ENCODE measurements at places on chromosomes 7 and 10.

GRCh38 chr10:101646364-101646763, 48.6 kb downstream of the FBXW4 start:
- no peak for DNase-seq

DNA sequence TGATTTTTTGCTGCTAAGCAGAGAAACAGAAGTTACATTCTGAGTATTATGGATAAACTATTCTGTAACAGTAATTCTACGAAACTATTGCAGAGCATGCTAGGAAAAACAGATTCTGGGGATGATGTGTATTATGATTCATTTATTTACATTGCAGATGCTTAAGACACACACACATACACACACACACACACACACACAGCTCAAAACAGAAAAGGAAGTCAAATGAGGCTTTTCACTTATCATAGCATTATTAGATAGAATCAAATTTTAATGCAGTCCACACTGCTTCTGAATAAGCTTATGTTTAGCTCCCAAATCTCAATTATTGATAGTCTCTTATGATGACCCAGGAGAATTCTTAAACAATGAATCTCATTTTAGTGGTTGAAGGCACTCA, 307.2 kb downstream of the HGF start:
- DNase-seq = no peak

DNA sequence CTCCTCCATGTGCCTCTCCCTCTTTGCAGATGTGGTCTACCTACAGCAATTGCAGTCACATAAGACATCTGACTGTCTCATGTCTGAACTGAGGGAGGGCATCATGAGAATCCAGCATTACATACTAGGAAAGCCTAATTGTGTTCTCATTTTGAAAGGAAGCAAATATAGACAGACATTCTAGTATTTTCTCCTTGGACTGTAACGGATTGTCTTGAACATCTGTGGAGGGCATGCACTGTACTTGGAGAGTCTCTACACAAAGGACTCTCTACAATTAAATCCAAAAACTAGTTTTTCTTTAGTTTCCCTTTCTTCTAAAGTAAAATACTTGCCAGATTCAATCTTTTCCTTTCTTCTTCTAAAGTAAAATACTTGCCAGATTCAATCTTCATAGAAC, 34.7 kb upstream of the TRIL start:
- no peak for DNase-seq

GRCh38 chr7:81366546-81366945, 403.3 kb downstream of the HGF start:
- DNase-seq = no peak

DNA sequence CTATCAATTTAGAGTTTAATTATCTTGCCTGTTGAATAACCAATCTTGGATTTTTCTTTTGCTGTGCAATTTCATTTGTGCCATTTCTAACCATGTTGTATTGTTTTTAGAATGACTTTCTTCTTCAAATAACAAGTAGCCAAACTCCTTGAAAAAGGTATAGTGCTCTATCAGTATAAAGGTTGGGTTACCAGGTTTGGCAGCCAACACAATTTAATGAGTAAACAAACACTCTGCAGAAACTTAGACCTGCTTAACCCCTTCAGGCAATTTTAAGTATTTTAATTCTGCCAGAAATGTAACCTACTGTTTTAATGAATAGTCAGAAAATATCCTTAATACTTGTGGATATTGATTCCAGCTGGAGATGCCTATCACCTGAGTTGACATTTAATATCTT, 299.8 kb downstream of the ARL4A start:
- no peak for DNase-seq

DNA sequence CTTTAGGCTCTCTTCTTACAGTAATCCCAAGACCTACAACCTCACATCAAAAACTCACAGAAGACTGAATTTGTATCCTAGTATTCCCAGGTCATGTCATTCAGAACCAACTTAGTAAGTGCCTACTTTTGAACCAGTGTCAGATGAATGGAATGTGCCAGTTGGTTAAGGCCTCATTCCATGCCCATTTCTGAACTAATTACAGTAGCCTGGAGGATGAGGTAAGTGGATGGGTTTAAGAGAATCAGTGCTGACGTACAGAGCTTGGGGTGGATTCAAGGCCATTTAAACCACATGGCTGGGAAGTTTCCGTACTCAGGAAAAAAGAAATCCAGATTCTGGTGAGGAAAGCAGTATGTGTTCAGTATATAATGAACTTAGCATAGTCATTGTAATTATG, 21.9 kb upstream of the FOXP2 start:
- DNase-seq = no peak

GRCh38 chr7:47444376-47445098, 137.4 kb downstream of the TNS3 start:
- no peak for DNase-seq

DNA sequence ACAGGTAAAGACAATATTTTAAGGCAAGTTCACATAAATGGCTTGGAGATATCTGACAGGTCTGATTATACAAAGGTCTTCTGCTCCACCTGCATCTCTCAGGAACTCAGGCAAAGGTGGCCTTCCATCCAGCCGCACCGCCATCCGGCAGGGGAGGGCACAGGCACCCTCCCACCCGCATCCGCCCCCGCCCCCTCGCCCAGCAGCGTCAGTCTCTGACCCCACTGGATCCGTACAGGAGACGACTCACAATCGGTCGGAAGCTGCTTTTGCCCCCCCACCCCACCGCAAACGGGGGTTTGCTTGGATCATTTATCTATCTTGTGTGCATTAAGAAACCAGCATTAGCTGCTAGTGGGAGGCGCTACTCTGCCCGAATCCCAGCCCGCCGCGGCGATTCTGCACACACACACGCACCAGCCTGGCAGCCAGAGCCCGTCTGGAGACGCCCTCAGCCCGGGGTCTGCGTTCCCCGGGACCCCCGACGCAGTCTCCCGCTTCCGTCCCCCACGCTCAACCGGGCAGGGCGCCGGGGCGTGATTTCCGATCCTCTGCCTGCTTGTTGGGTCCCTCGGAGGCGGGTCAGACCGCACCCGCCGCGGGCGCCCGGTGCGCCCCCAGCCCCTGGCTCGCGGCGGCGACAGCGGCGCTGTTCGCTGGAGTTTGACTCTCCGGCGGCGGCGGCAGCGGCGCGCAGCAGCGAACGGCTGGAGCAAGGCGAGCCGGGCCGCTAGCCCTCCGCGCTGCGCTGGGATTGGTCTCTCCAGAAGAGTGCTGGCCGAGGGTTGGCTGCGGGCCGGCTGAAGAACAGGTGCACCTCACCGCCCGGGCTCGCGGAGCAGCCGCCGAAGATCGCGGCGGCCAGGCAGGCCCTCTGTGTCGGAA, 820 bp upstream of the NRG3 start:
- DNase-seq = no peak

DNA sequence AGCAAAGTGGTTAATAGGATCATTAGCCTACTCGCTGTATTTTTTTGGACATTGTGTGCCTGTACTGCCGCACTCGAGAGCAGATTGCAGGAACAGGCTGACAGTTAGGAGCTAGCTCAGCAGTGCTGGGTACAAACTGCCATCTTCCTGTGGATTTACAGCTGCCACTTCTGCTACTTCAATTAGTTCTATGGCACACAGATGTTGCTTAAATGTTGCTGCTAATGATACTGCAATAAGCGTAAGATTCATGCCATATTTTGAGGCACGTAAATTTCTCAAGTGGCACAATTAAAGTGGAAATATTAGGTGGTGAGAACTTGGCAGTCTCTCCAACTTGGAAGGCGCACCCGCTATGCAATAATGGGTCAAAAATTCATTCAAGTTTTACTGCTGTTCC, 171.9 kb downstream of the EBF3 start:
- no peak for DNase-seq

GRCh38 chr7:99733003-99733402, 2.0 kb downstream of the CYP3A7 start:
- no peak for DNase-seq

GRCh38 chr10:121152935-121153334, 301.8 kb downstream of the WDR11 start:
- DNase-seq = no peak

Data from stimulated activated CD4-positive, alpha-beta T cell treated with anti-CD3 and anti-CD28 coated beads, Interleukin-4, amount 100 ng/mL, for 1 hour (primary cell).